Hepatocyte (in vitro differentiated cells): ENCODE measurements at places on chromosomes 13 and 19. TPM values are rescaled to one million over a fixed set of nuclear protein-coding genes. Genes with fewer than 3 reads are reported as not detected.

DNA sequence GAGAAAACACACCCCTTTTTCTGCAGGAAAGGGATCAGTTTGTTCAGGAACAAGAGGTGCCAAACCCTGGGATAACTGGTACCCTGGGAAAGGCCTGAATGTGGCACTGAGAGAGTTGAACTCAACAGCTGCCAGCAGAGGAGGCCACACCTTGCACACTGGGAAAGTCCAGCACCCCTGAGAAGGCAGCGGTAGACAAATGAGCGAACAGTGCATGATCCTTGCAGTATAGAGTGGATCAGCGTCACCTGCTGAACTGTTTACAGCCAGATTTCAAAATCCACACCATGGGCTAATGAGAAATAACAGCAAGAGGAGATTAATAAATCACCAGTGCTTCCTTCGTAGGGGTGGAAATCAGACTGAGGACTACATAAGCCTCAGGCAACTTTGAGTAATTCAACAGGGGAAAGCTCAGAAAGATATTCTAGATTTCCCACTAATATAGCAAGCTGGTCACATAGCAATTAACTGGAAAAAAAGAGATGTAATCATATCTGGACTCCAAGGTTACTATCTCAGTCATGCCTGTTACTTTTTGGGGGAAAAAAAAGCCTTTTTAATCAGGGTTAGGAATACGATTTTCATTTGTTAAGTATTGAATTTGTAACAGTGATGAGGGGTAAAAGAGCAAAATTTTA lies 52.0 kb downstream of the DCT start:
- DNase-seq = no peak

HNRNPUL1 gene
- polyA plus RNA-seq = 111 and 115 TPM in 2 replicates

GRCh38 chr19:18940769-18941627 lies at the start of gene HOMER3:
HOMER3 (minus strand) TSS chr19:18941217; CDS start chr19:18938982, 2,235 bp downstream.
- peak; percentile 93 for DNase-seq

DNA sequence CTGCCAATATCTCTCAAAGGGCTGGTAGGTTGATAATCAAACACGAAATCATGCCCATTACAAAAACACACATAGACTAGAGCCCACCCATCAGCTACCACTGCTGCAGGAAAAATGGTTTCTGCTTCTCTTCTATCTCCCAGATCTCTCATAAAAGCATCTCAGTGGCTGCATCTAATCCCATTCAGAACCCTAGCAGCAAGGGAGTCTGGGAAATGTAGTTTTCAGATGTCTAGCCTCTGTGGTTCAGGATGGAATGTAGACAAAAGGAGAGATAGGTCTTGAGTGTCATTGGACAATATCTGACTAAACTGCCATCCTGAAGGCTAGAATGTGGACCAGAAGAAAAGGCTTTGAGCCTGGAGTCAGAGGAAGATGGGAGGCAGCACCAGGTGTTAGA lies 32.1 kb downstream of the RDH8 start:
- no peak for DNase-seq

- peak; percentile 68 for DNase-seq
Observed at GRCh38 chr13:111460548-111461444, 140.4 kb downstream of the TEX29 start.

TMPRSS9 gene
- polyA plus RNA-seq = not detected in 2 replicates
